ENCODE measurements at places on chromosomes 4 and X.
A peak's percentile ranks its signal among the peaks of the same experiment; 100 is the strongest.

DNA sequence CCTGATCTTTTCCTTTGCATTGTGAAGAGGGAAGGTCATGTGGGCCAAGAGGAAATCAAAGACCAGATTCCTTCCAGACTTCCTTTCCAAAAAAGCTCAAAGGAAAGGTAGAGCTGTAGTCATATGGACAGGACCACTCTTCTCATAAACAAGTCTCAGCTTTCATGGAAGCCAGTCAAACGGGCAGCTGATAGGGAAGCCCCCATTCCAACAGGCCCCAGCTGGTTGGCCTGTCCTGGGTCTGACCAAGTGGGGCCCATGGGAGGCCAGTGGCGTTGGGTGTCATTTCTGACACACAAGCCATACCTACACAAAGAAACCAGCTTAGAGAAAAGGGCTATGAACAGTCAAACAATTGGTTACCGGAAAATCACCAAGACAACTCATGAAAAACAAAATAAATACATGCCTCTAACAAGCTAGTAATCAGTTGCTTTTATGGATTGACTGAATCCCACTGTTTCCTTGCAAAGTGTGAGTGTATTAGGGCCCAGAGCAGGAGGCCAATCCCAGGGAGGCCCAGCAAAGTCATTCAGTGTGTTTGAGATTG lies 149.6 kb upstream of the MAMLD1 start:
- DNase-seq = no peak

GRCh38 chr4:10753856-10754402 lies 69.4 kb upstream of the CLNK start:
- DNase-seq = no peak

GRCh38 chr4:113584407-113585150 lies 177.0 kb downstream of the CAMK2D start:
- DNase-seq = no peak

GRCh38 chr4:88166608-88167007 lies 8.2 kb upstream of the ABCG2 start:
- DNase-seq = no peak

DNA sequence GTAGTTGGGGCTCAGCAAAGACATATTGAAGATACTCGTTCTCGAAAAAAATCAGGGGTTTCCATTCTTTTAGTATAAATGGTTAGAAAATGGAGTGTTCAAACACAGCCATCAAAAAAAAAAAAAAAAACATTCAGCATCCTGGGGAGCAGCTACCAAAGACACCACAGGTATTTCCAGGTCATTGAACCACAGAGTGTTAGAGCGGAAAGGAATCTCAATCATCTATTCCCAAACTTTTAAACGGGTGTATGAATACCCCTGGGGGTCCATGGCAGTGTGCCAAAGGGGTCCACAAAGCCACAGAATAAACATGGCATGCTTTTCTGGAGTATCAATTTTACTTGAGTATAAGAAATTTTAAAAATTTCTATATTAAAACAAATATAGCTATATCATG lies 6.9 kb upstream of the FGF16 start:
- DNase-seq = no peak

- no peak for DNase-seq
Observed at GRCh38 chr4:149993030-149993429, 85.2 kb upstream of the DCLK2 start.

GRCh38 chr4:74958881-74959280 lies 26.0 kb downstream of the PARM1 start:
- no peak for DNase-seq

GRCh38 chrX:33735182-33735581 lies 396.9 kb downstream of the FAM47A start:
- DNase-seq = no peak

DNA sequence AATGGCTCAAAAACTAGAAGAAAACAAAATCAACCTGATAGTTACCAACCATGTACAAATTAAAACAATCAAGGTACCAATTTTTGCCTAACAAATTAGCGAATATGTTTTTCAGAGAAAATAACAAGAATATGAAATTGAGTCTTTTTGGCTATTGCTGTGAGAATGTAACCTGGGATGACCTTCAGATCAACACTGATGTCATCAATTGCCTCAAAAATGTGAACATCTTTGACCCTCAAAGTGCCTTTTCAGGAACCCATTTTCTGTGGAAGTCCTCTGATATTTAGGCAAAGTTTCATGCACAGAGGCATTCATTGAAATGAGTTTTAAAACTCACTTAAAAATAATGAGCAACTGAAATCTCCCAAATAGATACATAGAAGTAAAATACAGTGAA lies 6.1 kb downstream of the RELL1 start:
- no peak for DNase-seq

- DNase-seq = peak; percentile 83
Observed at GRCh38 chrX:24464836-24465531, at the start of gene PDK3. TSS of gene PDK3 (plus strand) at chrX:24465286. CDS start at chrX:24465456, 170 bp downstream.

- no peak for DNase-seq
Observed at GRCh38 chr4:53932796-53933610, 131.4 kb downstream of the CHIC2 start.

DNA sequence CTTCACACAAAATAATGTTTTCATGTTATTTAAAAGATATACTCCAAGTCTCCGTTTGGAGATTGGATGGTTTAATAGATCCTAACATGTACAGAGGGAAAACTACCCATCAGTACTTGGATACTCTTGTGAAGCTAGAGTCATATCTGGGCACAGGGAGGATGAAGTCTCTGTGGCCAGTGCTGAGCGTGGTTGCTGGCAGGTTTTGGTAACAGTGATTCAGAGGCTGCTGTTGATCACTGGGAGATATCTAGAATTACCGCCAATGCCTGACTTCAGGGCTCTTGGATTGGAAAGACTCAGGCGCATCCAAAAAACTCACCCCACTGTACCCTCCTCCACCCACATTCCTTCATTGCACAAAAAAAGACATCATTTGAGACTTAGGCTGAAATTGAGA lies 107.2 kb upstream of the PGRMC2 start:
- no peak for DNase-seq

GRCh38 chrX:11733614-11734013 lies 24.4 kb upstream of the MSL3 start:
- DNase-seq = no peak

GRCh38 chr4:37827030-37827685 lies 672 bp downstream of the PGM2 start:
- no peak for DNase-seq
